ENCODE measurements at places on chromosomes 4 and X.

GRCh38 chrX:9662148-9662547, 103.5 kb downstream of the GPR143 start:
- H3K4me3 ChIP-seq, result no peak overlapping the region
- H3K27ac ChIP-seq, result no peak overlapping the region
- peak; percentile 81 for DNase-seq
- peaks cover 5% of the 10 kb centered on the region for H3K4me1 ChIP-seq
- H3K27me3 ChIP-seq, result no peaks in the 10 kb centered on the region

GRCh38 chr4:95510145-95510544, 38.6 kb downstream of the UNC5C start:
- peaks cover 40% of the 10 kb centered on the region for H3K4me1 ChIP-seq
- no peak for DNase-seq

- no peak for DNase-seq
- no peaks in the 10 kb centered on the region for H3K27me3 ChIP-seq
- no peaks in the 10 kb centered on the region for H3K4me1 ChIP-seq
These were observed 17.8 kb upstream of the ANOS1 start for GRCh38 chrX:8749697-8750096.

GRCh38 chrX:48509245-48509590, 426 bp downstream of the PORCN start:
- H3K27me3 ChIP-seq, result no peaks in the 10 kb centered on the region
- peaks cover 2% of the 10 kb centered on the region for H3K4me1 ChIP-seq
- peak overlapping the region; percentile 83 for H3K4me3 ChIP-seq
- no peak for DNase-seq
- H3K36me3 ChIP-seq, result no peaks in the 10 kb centered on the region

All from osteoblast (primary cell).